Stimulated activated effector memory CD8-positive, alpha-beta T cell treated with anti-CD3 and anti-CD28 coated beads, Interleukin-12 subunit alpha, Interleukin-12 subunit beta, amount 100 ng/mL, for 72 hours (primary cell): ENCODE measurements at places on chromosomes 11 and 22.

GRCh38 chr11:79122759-79123158 is 318.1 kb downstream of the TENM4 start:
- no peak for DNase-seq

- no peak for DNase-seq
Measured at GRCh38 chr11:88886796-88887195, 179.0 kb downstream of the GRM5 start.

- no peak for DNase-seq
Measured at GRCh38 chr11:111230122-111230465, 15.4 kb upstream of the POU2AF2 start.

- no peak for DNase-seq
Measured at GRCh38 chr11:90705661-90706060, 482.8 kb upstream of the CHORDC1 start.

- DNase-seq = no peak
Measured at GRCh38 chr11:7969756-7970646, 4.8 kb upstream of the NLRP10 start.
